ENCODE measurements at places on chromosomes 11 and 22. TPM values are rescaled to one million over a fixed set of nuclear protein-coding genes. Genes with fewer than 3 reads are reported as not detected.

GNG3 gene
- 0.63 TPM for total RNA-seq

GRCh38 chr11:133705873-133706272 is 139.4 kb downstream of the SPATA19 start:
- DNase-seq: no peak
- H3K4me3 ChIP-seq: no peak overlapping the region
- no peak overlapping the region for H3K27ac ChIP-seq
- H3K27me3 ChIP-seq: no peaks in the 10 kb centered on the region
- H3K4me1 ChIP-seq: no peaks in the 10 kb centered on the region
- H3K36me3 ChIP-seq: no peaks in the 10 kb centered on the region

KCNE3 gene
- total RNA-seq: 8.5 TPM

INSC gene
- 4.4 TPM for total RNA-seq

EFCAB6 gene
- total RNA-seq: 3.3 TPM

DNA sequence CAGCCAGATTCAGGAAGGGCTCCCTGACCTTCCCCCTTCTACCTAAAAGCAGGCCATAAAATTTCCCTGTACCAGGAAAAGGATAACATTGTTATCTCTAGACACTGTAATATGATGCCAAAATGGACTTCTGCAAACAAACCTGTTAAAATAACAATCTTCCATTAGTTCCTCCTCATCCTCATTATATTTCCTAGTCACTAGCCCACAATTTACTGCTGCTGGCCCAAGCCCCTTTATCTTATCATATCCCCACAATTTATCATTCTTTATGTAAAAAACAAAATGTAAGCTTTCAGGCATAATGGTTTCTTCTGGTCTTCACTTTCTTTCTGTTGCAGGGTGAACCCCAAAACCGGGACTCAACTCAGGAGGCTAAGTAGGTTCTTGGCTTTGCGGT is 1132.1 kb upstream of the CNTN5 start:
- DNase-seq: no peak
- H3K36me3 ChIP-seq: no peaks in the 10 kb centered on the region
- H3K27me3 ChIP-seq: no peaks in the 10 kb centered on the region
- H3K4me1 ChIP-seq: no peaks in the 10 kb centered on the region
- no peak overlapping the region for H3K4me3 ChIP-seq
- no peak overlapping the region for H3K27ac ChIP-seq

DNA sequence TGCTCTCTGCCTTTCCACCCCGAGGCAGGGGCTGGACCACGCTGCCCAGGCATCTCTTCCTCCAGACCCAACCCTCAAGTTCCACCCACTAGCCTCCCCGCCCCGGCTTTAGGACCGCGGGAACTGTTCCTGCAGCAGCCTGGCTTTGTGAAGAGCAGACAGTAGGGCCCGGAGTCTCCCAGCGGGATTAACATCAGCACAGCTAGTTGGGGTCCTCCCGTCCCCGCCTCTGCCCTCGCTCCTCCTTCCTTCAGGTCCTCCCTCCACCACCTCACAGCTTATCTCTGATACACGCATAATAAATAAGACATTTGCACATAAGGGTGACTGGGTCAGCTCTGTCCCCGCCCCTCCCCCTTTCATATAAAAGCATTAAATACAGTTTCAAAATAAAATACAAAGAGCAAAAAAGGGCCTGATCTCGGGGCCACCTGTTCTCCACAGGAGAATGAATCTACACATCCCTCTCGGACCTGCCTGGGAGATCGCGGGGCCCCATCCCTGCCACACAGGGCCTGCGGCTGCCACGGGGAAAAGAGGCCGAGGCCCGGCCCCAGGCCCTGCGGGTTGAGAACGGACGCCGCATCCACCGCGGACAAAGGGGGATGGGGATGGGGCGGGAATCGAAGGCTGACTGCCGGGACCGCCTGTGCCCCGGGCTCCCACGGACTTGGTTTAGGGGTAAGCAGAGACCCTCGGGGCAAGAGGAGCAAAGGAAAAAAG is 6.5 kb downstream of the ZFTA start:
- H3K4me1 ChIP-seq: peaks cover 33% of the 10 kb centered on the region
- no peak for DNase-seq
- H3K4me3 ChIP-seq: peak overlapping the region; percentile 45
- H3K27ac ChIP-seq: peak overlapping the region; percentile 32
- no peaks in the 10 kb centered on the region for H3K36me3 ChIP-seq
- H3K27me3 ChIP-seq: no peaks in the 10 kb centered on the region

- no peak for DNase-seq
- no peaks in the 10 kb centered on the region for H3K27me3 ChIP-seq
- no peak overlapping the region for H3K4me3 ChIP-seq
- no peaks in the 10 kb centered on the region for H3K4me1 ChIP-seq
- H3K27ac ChIP-seq: no peak overlapping the region
These were observed 21.4 kb downstream of the TMPRSS6 start for GRCh38 chr22:37088108-37088605.

GRCh38 chr11:9616042-9616675 is 42.7 kb downstream of the WEE1 start:
- H3K4me3 ChIP-seq: no peak overlapping the region
- H3K36me3 ChIP-seq: no peaks in the 10 kb centered on the region
- H3K27ac ChIP-seq: no peak overlapping the region
- H3K27me3 ChIP-seq: no peaks in the 10 kb centered on the region
- DNase-seq: no peak

RASGRP2 gene
- 87.0 TPM for total RNA-seq

DNA sequence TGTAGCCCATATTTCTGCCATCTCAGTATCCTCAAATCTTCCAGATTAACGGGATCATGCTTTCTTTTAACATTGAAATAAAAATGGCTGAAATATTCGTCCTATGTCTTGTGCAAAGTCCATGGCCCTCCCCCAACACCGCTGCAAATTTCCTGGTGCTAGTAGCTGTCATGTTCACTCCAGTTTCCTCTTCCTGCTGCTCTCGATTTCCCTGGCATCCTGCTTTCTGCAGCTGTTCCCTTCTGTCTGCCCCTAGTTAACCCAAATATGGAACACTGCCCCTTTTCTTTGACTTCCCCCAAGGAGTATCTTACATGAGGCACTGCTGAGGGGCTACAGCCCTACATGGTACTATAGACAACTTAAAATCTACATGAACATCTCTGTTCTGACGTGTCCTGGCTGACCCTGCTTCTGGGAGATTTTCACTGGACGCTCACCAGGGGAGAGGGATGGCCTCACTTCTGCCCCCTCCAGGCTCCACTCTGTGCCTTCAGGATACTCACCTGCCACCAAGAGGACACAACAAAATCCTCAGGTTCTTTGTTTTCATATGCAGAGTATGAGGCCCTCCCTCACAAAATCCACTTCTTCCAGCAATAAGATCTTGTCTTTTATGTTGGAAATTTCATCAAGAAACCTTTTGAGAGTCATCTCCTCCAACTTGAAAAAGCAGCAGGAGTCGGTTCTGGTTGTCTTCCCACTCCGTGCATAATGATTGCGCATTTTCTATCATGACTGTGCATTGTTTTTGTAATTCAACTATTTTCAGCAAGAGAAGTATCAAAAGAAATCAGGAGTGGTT is 29.5 kb upstream of the SCUBE2 start:
- no peaks in the 10 kb centered on the region for H3K27me3 ChIP-seq
- no peak overlapping the region for H3K4me3 ChIP-seq
- no peaks in the 10 kb centered on the region for H3K4me1 ChIP-seq
- H3K27ac ChIP-seq: no peak overlapping the region
- peaks cover 8% of the 10 kb centered on the region for H3K36me3 ChIP-seq

ASCL2 gene
- total RNA-seq: 3.3 TPM

Measured in tibial nerve (tissue), 4 donors.